ENCODE measurements at places on chromosomes 13 and 19. TPM values are rescaled to one million over a fixed set of nuclear protein-coding genes. Genes with fewer than 3 reads are reported as not detected.

ZNF784 gene
- total RNA-seq = 7.2 TPM

TTYH1 gene
- 0.58 TPM for total RNA-seq

ZNF567 gene
- total RNA-seq = 11.1 TPM

IGFL3 gene
- total RNA-seq = not detected

LMTK3 gene
- 7.5 TPM for total RNA-seq

KIR2DL3 gene
- total RNA-seq = 0.38 TPM

SYT3 gene
- total RNA-seq = not detected

PRKD2 gene
- 178 TPM for total RNA-seq

LYPD4 gene
- not detected for total RNA-seq

OLFM2 gene
- total RNA-seq = 23.0 TPM

FUT3 gene
- total RNA-seq = not detected

MYO16 gene
- total RNA-seq = not detected

CD33 gene
- 16.0 TPM for total RNA-seq

ZNF460 gene
- total RNA-seq = 39.4 TPM

EVI5L gene
- total RNA-seq = 10.1 TPM

RNF225 gene
- 0.31 TPM for total RNA-seq

ZBTB32 gene
- 15.2 TPM for total RNA-seq

BEST2 gene
- total RNA-seq = not detected

INSL3 gene
- 7.4 TPM for total RNA-seq

ZNF433 gene
- total RNA-seq = 0.43 TPM

KCNN1 gene
- not detected for total RNA-seq

MBD3L2 gene
- not detected for total RNA-seq

CEACAM16 gene
- not detected for total RNA-seq

WDR87 gene
- total RNA-seq = not detected

Measured in activated naive CD4-positive, alpha-beta T cell treated with anti-CD3 and anti-CD28 coated beads, Interleukin-2, amount 10 ng/mL, durations not matched to agents 5 hours and 36 hours (primary cell).